ENCODE measurements at places on chromosomes 1 and 21. TPM values are rescaled to one million over a fixed set of nuclear protein-coding genes. Genes with fewer than 3 reads are reported as not detected.
A peak's percentile ranks its signal among the peaks of the same experiment; 100 is the strongest.

DNA sequence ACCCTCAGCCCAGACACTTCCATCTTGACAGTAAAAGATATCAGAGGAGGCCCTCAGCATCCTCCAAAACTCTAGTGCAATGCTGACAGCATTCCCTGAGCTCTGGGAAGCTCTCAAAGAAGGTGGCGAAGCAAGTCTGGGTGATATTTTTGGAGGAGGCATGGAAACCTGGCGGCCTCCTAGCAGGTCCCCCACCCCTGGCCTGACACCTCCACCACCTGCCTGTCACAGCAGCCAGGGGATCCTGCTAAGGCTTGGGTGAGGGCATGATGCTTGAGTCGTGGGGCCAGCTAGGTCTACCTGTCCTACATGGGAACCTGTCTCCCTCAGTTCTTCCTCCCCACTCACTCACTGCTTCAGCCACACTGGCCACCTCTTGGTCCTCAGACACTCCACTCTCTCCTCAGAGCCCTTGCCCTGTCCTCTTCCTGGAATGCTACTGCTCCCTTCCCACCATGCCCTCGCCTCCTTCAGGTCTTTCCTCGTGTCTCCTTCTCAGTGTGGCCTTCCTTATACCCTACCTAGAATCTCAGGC is 8.5 kb downstream of the DHRS3 start:
- no peaks in the 10 kb centered on the region for H3K36me3 ChIP-seq
- peaks cover 4% of the 10 kb centered on the region for H3K4me1 ChIP-seq
- H3K27ac ChIP-seq: no peak overlapping the region
- DNase-seq: no peak

DNA sequence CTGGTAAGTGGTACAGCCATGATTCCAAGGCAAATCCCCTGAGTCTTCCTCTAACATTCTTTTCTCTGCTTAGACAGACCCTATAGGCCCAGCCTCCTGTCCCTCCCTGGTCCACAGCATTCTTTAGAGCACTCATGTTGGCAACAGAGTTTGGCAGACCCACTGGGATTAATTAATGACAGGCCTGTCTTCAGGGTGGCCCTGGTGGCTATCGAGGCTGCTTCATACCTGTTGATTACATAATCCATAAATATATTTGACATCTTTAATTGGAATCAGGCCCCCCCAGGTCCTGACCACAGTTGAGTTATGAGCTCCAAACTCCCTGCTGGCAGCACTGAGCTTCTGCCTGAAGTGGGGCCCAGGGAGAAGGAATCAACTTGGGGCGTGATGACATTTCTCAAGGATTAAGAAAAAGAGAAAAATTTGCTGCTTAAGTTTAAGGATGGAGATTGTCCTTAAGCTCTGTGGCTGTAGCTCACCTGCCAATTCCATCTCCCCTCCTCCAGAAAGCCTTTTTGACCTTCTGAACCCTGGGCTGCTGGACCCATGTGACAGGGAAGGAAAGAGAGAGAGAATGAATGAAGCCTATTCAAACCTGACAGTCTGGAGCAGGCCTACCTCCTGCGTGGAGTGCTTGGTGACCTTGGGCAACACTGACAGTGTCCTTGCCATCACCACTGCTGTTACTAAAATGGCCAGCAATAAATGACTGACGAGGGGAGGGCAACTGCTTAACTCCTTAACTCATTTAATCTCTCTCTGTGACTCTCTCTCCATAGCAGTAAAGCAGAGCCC is 156.6 kb downstream of the TRABD2B start:
- no peaks in the 10 kb centered on the region for H3K27me3 ChIP-seq

- no peak overlapping the region for H3K4me3 ChIP-seq
- H3K36me3 ChIP-seq: no peaks in the 10 kb centered on the region
- no peak for DNase-seq
- H3K27me3 ChIP-seq: no peaks in the 10 kb centered on the region
Observed at GRCh38 chr1:186735463-186735862, 55.2 kb upstream of the PTGS2 start.

DNA sequence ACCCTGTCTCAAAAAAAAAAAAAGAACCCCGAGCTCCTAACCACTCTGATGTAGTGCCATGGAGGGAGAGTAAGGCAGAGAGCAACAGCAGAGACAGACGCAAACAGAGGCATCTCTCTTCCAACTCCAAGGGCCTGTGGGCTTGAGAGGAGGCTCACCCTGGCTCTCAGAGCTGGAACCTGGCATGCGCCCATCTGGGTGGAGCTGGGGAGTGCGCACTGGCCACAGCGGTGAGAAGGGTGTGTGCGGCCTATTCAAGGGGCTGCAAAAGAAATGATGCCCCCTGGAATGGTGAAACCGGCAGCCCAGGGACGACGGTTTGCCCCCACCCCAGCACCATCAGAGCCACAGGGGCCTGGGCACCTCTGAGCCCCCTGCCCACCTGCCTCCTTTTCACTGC is 17.6 kb downstream of the COL8A2 start:
- H3K27ac ChIP-seq: no peak overlapping the region
- H3K36me3 ChIP-seq: no peaks in the 10 kb centered on the region
- DNase-seq: peak; percentile 17
- no peaks in the 10 kb centered on the region for H3K27me3 ChIP-seq
- no peak overlapping the region for H3K4me3 ChIP-seq

GRCh38 chr1:84272401-84272800 is 29.1 kb upstream of the SAMD13 start:
- H3K4me3 ChIP-seq: no peak overlapping the region
- H3K27ac ChIP-seq: peak overlapping the region; percentile 94
- no peaks in the 10 kb centered on the region for H3K36me3 ChIP-seq
- no peaks in the 10 kb centered on the region for H3K27me3 ChIP-seq

GRCh38 chr1:20404466-20404865 is 81.5 kb downstream of the CAMK2N1 start:
- no peak overlapping the region for H3K27ac ChIP-seq
- H3K4me3 ChIP-seq: no peak overlapping the region
- H3K27me3 ChIP-seq: peaks cover 6% of the 10 kb centered on the region
- H3K4me1 ChIP-seq: no peaks in the 10 kb centered on the region
- DNase-seq: no peak

DNA sequence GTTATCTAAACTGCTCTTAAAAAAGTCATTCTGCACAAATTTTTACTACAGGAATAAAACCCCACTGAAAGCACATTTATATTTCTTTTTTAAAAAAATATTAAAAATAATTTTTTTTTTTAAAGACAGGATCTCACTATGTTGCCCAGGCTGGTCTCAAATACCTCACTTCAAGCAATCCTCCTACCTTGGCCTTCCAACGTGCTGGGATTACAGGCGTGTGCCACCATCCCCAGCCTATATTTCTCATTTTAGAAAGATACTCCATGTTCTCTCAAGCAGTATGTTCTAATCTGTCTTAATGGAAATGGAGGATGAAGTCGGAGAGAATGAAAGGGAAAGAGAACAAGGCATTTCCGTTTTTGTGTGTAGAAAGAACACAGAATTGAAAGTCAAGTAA is 17.1 kb downstream of the USP24 start:
- H3K4me1 ChIP-seq: no peaks in the 10 kb centered on the region
- DNase-seq: no peak
- H3K27ac ChIP-seq: no peak overlapping the region
- no peaks in the 10 kb centered on the region for H3K27me3 ChIP-seq
- H3K36me3 ChIP-seq: no peaks in the 10 kb centered on the region
- H3K4me3 ChIP-seq: no peak overlapping the region

DNA sequence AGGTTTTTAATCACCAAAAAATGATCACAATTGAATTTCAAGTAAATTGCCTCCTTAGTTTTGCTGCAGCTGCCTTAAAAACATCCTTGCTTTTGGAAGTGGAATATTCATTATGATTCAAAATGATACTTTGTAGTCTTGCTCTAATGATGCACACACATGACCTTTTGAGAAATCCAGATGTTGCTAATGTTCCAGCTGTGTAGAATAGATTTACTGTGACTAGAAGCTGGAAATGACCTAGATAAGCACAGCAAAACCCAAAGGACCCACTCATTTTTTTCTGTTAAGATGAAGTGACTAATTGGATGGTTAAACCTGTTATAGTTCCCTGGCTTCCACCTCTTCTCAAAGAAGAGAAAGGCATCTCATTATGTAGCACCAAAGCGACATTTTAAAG is 64.6 kb upstream of the RALGPS2 start:
- H3K4me1 ChIP-seq: no peaks in the 10 kb centered on the region
- H3K36me3 ChIP-seq: no peaks in the 10 kb centered on the region
- H3K27me3 ChIP-seq: no peaks in the 10 kb centered on the region

DNA sequence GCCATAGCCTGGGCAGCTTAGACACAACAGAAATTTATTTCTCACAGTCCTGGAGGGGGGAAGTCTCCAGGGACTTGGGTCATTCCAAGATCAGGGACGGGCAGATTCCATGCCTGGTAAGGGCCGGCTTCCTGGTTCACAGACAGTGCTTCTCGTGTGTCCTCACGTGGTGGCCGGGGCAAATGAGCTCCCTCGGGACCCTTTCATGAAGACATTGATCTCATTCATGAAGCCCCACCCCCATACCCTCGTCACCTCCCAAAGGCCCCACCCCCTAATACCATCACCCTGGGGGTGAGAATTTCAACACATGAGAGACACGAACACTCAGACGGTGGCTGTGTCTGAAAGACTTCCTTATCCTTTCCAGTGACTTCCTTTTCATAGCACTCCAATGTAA is 51.5 kb downstream of the ACOT7 start:
- H3K36me3 ChIP-seq: no peaks in the 10 kb centered on the region
- H3K27me3 ChIP-seq: no peaks in the 10 kb centered on the region
- no peak overlapping the region for H3K27ac ChIP-seq
- no peak overlapping the region for H3K4me3 ChIP-seq
- H3K4me1 ChIP-seq: no peaks in the 10 kb centered on the region
- DNase-seq: no peak

- no peak overlapping the region for H3K27ac ChIP-seq
- H3K4me1 ChIP-seq: no peaks in the 10 kb centered on the region
- no peak for DNase-seq
- H3K36me3 ChIP-seq: no peaks in the 10 kb centered on the region
Observed at GRCh38 chr1:87598429-87598828, 269.7 kb downstream of the LMO4 start.

DNA sequence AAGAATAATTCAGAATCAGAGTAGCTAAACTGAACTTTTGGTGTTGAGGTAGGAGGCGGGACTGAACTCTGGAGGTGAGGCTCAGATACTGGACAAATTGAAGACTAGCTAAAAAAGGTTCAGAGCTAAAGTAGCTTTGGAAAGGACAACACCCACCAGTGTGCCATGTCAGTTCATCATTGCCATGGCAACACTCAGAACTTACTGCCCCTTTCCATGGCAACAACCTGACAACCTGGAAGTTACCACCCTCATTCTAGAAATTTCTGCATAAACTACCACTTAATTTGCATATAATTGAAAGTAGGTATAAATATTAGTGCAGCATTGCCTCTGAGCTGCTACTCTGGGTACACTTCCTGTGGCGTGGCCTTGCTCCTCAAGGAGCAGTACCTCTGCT is 30.3 kb upstream of the POGK start:
- no peaks in the 10 kb centered on the region for H3K4me1 ChIP-seq
- DNase-seq: no peak
- no peaks in the 10 kb centered on the region for H3K27me3 ChIP-seq
- no peak overlapping the region for H3K4me3 ChIP-seq
- no peaks in the 10 kb centered on the region for H3K36me3 ChIP-seq

- H3K27ac ChIP-seq: peak overlapping the region; percentile 8
- no peak overlapping the region for H3K4me3 ChIP-seq
- H3K27me3 ChIP-seq: no peaks in the 10 kb centered on the region
Observed at GRCh38 chr21:29295066-29295650, 3.6 kb upstream of the BACH1 start.

DNA sequence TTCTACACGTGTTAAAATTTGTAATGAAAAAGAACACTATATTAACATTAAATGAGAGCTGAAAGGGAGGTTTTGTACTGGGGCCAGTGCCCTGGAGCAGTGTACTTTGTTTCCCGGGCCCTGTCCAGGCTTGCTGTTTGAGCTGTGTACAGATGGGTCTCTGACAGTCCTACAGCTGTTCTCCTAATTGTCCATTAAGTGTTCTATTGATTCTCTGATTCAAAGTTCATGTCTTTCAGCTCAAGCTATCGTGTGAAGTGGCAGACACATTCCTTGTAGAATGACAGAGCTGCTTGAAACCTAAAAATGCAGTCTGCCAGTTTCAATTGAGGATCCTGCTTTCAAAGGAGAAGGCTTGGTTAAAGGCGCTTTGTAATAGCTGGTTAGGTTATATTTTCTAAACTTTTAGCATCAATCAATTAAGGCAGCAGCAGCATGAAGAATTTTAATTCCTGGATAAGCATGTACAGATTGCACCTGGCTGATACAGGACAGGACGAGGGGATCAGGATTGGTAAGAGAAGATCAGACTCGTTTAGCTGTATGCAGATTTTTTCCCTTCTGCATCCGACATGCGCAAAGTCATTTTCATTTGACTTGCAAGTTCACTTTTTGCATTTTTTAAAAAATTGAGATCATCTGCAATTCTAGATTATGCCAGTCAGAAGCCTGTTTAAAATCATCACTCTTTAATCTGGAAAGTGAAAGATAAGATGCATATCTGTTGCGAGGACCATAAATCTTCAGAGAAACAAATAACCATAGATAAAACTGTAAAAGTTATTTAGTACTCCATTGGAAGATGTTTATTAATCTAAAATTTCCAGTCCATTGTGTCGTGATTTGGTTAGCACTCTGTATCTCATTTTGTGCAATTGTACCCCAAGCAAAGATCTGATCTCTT is 98.5 kb downstream of the ATG4C start:
- DNase-seq: no peak
- H3K27ac ChIP-seq: no peak overlapping the region
- no peak overlapping the region for H3K4me3 ChIP-seq
- H3K36me3 ChIP-seq: no peaks in the 10 kb centered on the region
- no peaks in the 10 kb centered on the region for H3K27me3 ChIP-seq

Gene JAK1
- 101 TPM for total RNA-seq

Gene RBM15
- 24.1 TPM for total RNA-seq

Gene UQCRHL
- 3.2 TPM for total RNA-seq

Gene BEST4
- 26.0 TPM for total RNA-seq

Gene CFAP45
- 0.30 TPM for total RNA-seq

Gene C1orf141
- total RNA-seq: not detected

Gene S100A12
- not detected for total RNA-seq

All from colonic mucosa (tissue), 4 donors.